ENCODE measurements at places on chromosomes 12 and 14. TPM values are rescaled to one million over a fixed set of nuclear protein-coding genes. Genes with fewer than 3 reads are reported as not detected.

MDM1 gene
- 9.5 TPM for total RNA-seq

RHEBL1 gene
- total RNA-seq, result 2.9 TPM

NTN4 gene
- total RNA-seq, result 46.0 TPM

BBS10 gene
- total RNA-seq, result 8.4 TPM

Measured in PC-9 (cell line).